Astrocyte (in vitro differentiated cells and primary cell): ENCODE measurements at places on chromosomes 3 and 15.

DNA sequence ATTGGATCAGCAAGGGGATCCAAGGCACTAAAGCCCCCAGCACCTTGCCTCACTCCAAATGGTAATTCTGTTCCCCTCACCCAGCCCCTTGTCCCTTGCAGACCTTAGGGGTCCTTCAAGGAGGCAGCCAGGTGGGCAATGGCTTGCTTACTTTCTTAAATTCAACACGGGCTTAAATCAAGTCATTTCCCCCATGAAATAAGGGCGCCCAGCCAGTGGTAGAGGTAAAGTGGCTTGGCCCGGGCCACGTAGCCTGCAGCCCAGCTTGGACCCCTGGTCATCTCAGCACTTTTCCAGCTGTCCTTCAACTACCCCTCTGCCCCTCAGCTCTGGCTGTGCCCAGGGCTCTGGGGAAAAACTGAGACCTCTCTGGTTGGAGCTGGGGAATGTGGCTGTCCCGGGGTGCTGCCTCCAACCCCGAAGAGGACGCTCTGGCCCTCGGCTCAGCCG, 1.2 kb downstream of the PSTPIP1 start:
- DNase-seq = no peak

- no peak for DNase-seq
These were observed 309.3 kb upstream of the TGFBR2 start for GRCh38 chr3:30297112-30297511.

DNA sequence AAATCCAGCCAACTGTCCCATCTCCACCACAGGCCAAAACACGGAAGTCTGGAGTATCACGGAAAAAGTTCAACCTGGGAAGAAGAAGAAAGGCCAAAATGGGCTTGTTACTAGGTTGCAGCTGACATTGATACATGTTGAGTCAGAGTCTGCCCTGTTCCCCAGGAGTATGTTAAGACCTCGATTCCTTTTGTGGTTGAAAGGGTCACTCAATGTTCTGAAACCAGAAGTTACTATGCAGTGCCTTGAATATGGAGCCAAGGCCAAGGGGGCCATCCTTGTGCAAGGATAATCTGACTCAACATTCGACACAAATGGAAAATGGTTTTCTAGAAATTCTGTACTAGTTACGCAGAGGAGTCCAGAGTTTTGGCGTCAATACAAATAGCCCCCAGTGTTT, 104.2 kb downstream of the DGKG start:
- peak; percentile 48 for DNase-seq

GRCh38 chr15:52261498-52262242, 33.9 kb downstream of the MYO5C start:
- peak; percentile 90 for DNase-seq

DNA sequence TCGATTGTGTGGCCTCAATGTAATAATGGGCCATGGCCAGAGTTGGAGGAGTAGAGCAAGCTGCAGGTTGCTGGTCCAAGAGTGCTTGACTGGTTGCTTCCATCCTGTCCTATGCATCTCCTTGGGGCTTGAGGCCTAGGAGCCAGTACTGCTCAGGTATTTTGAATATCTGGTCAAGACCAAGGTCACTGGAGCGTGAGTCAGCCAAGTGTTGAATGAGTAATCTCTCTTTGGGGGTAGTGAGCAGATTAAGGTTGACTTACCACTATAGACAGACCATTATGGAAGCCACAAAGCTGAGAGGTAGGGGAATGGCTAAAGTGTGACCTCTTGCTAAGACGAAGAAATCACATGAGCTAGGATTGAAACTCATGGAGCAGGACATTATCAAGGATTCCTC, 9.4 kb upstream of the PARP6 start:
- no peak for DNase-seq

- peak; percentile 90 for DNase-seq
These were observed at the start of gene ZNF35 for GRCh38 chr3:44648564-44649229. Gene ZNF35, plus strand, starts transcription at chr3:44648732. Its CDS starts 2,336 bp downstream, at chr3:44651068.
